ENCODE measurements at places on chromosomes 16 and 17. TPM values are rescaled to one million over a fixed set of nuclear protein-coding genes. Genes with fewer than 3 reads are reported as not detected.

The ZNF764 gene
- 4.1 TPM for polyA plus RNA-seq

The QPRT gene
- polyA plus RNA-seq = not detected

The MED1 gene
- polyA plus RNA-seq = 21.0 TPM

The PRKCB gene
- polyA plus RNA-seq = 344 TPM

The HOXB2 gene
- 9.3 TPM for polyA plus RNA-seq

The CDK5R1 gene
- polyA plus RNA-seq = 11.5 TPM
